ENCODE measurements at places on chromosomes 11 and 22.

GRCh38 chr22:35306350-35306967, 6.8 kb downstream of the TOM1 start:
- DNase-seq: no peak

DNA sequence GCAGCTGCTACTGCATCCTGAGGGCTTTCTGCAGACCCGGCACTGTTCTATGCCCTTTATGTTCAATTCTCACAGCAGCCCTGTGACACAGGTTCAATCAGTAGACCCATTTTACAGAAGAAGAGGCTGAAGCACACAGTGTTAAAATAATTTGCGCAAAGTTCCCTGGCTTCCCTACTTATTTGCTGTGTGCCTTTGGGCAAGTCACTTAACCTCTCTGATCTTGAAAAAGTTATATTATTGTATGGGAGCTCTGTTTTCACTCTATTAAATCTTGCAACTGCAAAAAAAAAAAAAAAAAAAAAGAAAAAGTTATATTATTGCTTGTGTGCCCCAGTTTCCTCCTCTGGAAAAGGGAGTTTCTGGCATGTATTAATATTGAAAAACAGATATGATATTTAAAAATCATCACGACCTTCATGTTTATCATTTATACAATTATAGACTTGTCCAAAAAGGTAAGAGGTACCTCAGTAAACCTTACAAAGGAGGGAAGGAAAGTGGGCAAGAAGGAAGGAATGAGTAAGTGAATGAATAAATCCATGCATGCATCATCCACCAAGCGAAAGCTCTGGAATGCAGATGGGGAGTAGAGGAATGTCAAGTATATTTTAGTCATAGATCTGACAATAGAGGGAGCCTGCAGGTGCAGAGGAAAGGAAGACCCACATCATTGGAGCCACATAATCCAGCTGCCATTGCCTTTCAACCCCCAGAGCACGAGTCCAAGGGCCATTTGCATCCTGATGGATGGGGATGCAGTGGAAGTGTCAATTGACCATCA, 21.2 kb upstream of the ISX start:
- DNase-seq: no peak

DNA sequence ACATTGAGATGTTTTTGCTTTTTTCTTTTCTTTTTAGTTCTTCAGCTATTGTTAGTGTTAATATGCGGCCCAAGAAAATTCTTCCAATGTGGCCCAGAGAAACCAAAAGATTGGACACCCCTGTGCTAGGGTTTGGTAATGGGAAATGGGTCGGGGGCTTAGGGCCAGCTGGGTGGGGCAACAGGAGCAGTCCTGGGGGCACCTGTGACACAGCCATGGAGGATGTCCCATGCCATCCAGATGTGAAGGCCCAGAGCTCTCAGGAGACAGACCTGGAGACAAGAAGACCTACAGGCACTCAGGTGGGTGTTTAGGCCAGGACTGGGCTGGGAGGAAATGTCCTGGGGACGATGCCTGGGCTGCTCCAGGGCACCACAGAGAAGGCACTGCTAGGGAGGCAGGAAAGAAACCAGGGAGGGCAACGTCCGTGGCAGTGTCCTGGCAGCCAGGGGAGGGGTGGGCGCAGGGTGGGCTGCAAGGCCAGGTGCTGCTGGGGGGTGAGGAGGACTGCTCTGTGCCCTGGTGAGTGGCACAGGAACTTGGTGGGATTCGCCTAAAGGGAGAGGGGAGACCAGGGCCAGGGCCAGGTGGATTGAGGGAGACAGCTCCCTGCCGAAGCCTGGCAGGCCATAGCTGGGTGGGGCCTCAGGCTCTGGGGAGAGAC, 21.4 kb downstream of the RELT start:
- no peak for DNase-seq

DNA sequence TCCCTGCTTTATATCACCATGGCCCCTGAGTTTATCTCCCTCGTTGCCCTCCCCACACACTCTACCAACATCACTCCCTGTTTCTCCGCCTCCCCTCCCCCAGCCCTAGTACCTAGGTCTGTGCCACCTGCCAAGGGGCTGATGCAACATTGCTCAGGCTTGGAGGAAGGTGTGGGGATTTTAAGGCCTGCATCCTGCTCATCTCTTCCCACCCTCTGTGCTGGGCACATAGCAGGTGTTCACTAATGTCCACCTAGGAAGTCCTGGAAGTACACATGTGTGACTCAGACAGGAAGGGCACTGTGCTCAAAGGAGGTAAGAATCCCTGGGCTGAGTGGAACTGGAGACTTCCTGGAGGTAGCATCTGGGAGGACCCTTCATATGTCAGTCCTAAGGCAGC, 37.0 kb downstream of the PDE2A start:
- no peak for DNase-seq

DNA sequence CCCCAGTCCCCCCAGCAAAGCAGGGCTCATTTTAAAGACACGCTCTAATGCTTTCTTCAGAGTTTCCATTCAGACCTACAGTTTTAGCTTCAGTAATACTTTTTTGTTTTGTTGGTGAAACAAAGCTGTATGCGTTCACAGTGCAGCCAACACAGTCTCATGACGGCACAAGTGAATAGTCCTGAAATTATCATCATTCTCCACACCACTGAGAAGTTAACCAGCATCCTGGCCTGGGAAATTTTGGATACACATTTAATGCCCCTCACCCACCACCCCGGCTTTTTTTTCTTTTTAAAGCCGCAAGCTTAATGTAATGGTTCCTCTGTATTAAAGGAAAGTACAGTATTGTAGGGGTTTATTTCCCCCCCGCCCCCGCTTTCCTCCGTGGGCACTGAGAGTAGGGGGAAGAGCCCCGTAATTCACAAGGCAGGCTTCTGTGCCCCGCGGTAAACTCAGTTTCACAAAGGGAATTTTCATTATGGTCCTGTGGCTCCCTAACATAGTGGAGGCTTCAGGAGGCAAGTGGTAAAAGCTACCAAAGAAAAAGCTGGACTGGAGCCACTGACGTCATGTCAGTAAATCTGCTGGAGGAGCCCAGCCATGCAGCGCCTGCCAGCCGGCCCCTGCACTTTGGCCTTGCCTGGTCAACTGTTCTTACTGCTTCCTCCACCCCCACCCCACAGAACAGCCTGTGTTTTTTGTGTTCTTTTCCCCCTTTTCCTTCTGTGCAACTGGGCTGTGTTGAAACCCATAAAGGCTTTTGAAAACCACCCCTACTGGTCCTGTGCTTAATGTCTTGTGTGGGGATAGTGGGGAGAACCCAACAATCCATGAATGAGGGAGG, 18.2 kb downstream of the TEAD1 start:
- peak; percentile 41 for DNase-seq

GRCh38 chr11:79486242-79486984, 45.6 kb upstream of the TENM4 start:
- no peak for DNase-seq

DNA sequence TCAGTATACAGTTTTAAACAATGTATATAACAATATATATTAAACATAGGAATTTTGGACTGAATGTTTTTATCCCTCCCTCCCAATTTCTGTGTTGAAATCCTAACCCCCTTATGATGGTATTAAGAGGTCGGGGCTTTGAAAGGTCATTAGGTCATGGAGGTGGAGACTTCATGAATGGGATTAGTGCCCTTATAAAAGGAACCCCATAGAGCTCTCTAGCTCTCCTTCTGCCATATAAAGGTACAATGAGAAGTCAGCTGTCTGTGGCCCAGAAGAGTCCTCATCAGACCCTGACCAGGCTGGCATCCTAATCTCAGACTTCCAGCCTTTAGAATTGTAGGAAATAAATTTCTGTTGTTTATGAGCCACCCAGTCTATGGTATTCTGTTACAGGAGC, 6.5 kb downstream of the NNMT start:
- no peak for DNase-seq

GRCh38 chr11:71563406-71563805, 2.0 kb upstream of the KRTAP5-10 start:
- DNase-seq: peak; percentile 71

DNA sequence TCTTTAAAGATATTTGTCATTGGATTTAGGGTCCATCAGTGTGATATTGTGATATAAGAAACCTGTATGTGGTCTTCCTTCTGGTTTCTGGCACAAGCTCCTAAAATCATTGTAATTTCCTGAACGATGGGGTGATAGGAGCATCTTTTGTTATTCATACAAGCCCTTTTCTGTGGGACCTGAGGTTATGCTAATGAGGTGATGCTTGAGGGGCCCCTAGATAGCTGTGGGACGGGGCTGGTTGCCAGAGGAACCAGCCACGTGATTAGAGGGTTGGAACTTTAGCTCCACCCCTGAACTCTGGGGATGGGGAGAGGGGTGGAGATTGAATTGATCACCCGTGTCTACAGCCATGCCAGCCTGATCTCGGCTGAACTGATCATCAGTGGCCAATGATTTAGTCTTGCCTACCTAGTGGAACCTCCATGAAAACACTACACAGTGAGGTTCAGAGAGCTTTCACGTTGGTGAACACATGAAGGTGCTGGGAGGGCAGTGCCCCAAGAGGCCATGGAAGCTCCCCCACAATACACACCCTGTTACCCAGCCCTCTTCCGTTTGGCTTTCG, 62.8 kb downstream of the BCR start:
- peak; percentile 85 for DNase-seq

GRCh38 chr11:114295676-114296604, at the start of gene NNMT:
Gene NNMT, plus strand, starts transcription at chr11:114296399. Its CDS starts 158 bp downstream, at chr11:114296557.
- no peak for DNase-seq

DNA sequence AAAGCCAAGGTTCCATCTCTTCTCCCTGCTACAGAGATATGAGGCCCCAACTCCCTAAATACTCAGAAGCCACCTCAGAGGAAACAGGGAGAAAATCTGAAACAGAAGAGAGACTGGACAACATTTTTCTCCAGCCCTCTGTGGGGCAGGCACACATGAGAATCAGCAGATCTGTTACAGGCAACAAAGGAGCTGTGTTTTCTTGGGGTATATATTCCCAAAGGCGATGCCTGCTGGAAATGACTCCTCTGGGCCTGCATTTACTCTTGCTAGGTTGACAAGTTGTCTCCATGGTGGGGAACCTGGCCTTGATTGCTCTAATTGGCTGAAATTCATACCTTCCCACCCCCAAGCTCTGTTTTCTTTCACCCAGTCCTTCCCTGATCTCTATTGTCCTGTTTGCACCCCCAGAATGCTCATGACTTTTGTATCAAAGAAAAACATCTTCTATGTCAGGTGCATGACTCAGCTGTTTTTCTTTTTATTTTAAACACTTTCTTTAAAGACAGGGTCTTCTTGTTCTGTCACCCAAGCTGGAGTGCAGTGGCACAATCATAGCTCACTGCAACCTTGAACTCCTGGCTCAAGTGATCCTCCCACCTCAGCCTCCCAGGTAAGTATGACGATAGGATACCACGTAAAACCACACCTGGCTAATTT, 23.5 kb upstream of the P2RY6 start:
- no peak for DNase-seq

- DNase-seq: no peak
Observed at GRCh38 chr11:121892863-121893262, 223.2 kb downstream of the BLID start.

- DNase-seq: no peak
Observed at GRCh38 chr11:2673871-2674471, 25.8 kb downstream of the KCNQ1OT1 start.

DNA sequence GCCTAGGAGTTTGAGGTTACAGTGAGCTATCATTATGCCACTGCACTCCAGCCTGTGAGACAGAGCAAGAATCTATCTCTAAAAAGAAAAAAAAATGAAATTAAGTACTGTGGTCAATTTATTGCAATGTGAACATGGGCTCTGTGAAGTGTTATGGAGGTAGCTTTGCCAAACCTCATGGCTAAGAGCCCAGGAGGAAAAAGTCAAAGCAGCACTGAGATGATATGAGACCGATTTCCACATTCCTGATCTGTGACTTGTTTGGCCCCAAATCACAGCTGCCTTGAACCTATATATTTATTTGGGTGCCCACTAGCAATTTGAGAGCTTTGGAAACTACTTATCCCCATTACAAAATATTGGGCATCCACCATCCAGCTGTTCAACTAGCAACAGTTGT, 29.8 kb upstream of the TMEM135 start:
- DNase-seq: no peak

GRCh38 chr11:134205729-134206128, 18.0 kb downstream of the NCAPD3 start:
- DNase-seq: no peak

DNA sequence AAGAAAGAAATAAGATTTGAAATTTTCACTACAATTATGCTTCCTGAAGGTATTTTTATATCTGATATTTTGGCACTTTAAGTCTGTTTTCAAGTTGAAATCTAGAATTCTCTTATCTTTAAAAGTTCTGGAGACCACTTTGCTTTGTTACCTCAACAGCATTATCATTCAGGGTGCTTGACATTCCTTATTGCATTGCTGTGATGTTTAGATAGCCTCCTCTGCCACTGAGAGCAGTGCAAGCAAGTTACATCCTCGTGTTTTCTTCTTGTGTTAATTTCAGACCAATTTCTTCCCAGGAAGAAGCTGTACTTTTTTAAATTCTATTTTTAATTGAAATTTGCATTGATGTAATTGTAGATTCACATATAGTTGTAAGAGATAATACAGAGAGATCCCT, 333.9 kb upstream of the KIRREL3 start:
- peak; percentile 12 for DNase-seq

DNA sequence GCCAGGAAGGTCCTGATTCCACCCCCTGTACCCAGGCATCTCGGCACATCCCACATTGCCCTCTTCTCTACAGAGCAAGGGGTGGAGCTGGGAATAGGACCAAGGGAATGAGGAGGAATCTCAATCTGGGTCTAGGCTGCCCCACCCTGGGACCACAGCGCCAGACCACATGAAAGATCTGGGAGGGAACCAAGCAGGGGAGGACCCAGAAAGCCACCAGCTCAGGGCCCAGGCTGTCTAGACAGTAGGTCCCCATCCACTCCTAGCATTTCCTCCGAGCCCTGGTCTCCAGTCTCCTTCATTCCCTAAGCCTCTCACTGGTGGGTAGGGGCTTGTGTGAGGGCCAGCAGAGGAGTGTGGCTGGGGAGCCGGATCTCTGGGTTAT, 11.6 kb downstream of the PHLDB1 start:
- no peak for DNase-seq

DNA sequence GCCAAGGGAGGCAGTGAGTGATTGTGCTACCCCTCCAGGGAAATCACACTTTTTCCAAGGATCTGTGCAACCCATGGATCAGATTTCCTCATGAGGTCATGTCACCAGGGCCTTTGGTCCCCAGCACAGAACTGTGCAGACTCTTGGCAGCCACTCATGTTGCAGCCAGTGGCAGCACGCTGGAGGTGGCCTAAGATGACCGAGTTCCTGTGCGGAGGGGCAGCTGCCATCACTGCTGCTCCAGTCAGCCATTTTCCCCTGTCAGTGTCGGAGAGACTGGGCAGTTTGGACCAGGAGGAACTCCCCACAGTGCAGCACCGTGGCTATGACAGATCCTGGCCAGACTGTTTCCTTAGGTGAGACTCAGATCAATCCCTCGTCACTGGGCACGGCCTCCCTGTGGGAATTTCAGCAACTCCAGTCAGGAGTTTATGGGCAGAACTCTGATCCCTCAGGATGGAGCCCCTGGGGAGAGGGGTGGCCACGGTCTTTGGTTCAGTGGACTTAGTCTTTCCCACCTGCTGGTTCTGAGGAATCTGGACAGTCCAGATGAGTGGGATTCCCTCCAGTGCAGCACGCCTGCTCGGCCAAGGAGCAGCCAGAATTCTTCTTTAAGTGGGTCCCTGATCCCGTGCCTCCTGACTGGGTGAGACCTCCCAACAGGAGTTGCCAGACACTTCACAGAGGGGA, 194.6 kb upstream of the CARD18 start:
- peak; percentile 11 for DNase-seq

- no peak for DNase-seq
Observed at GRCh38 chr11:21464601-21465193, 728.2 kb upstream of the ANO5 start.

GRCh38 chr11:63985812-63986155, 454 bp upstream of the OTUB1 start:
- DNase-seq: no peak
